ENCODE measurements at places on chromosomes 3 and 15. TPM values are rescaled to one million over a fixed set of nuclear protein-coding genes. Genes with fewer than 3 reads are reported as not detected.

Gene TGM4
- not detected for total RNA-seq

Gene ADAMTS7
- total RNA-seq, result 0.86 TPM

Gene TNFAIP8L3
- total RNA-seq, result 13.6 TPM

Gene CHRNA7
- total RNA-seq, result 20.9 TPM

Gene ITIH1
- total RNA-seq, result not detected

Gene TLR9
- 1.2 TPM for total RNA-seq

Gene PLXNA1
- total RNA-seq, result 40.6 TPM

Gene SCAANT1
- not detected for total RNA-seq

Gene STAC
- total RNA-seq, result 0.19 TPM

Gene HAPLN3
- total RNA-seq, result 2.7 TPM

Gene ARGFX
- not detected for total RNA-seq

Gene PLS1
- total RNA-seq, result 5.3 TPM

Gene HTR3E
- not detected for total RNA-seq

Gene C3orf49
- not detected for total RNA-seq

GRCh38 chr3:157752956-157753786 is 250.0 kb upstream of the VEPH1 start:
- no peak for DNase-seq

DNA sequence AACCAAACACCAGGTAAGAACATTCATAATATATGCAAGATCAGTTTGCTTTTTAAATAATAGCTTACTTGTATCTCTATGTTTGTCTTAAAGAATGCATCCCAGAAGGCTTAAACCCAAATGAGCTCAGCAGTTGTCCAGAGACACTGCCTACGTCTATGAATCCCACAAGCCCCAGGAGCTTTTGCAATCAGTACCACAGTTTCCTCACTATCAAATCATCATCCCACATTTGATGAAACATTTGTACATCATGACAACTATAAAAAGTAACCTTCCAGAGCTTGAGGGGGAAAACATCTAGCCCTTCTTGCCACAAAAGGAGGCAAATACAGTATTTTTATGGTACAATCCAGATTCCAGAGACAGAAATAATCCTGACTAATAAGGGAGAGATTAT is 63.7 kb downstream of the ATP8B4 start:
- no peak for DNase-seq

DNA sequence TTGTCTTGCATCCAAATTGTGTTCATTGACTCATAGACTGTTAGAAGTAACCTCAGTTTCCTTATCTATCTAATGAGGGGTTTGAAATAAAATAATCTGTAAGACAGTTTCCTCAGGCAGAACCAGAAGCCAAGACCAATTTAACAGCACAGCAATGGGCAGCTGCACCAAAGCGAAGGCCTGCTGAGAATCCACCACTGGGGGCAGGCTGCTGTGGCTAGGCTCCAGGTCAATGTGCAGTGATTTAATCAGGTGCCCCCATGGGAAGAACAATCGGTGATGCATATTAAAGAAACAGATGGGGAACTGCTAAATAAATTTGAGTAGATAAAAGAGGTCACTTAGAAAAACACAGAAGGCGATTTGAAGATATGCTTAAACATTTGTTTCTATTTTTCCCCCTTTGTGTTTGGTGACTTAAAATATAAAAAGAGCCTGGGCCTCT is 28.0 kb upstream of the TMOD3 start:
- DNase-seq, result no peak

- DNase-seq, result no peak
Measured at GRCh38 chr3:104519468-104520227, 847.1 kb upstream of the ALCAM start.

DNA sequence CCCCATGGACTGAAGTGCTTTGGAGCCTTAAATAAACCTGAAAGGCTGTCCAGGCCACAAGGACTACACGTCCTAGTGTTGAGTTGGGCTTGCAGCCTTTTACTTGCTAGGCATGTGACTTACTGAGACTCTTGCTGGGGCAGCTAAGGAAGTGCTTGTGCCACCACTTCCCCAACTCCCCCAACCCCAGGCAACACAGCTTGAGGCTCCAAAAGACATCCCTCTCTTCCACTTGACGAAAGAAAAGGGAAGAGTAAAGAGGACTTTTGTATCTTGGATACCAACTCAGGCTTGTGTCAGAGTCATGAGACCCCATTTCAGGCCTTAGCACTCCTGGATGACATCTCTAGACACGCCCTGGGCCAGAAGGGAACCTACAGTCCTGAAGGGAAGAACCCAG is 109.8 kb downstream of the XRN1 start:
- DNase-seq, result no peak

DNA sequence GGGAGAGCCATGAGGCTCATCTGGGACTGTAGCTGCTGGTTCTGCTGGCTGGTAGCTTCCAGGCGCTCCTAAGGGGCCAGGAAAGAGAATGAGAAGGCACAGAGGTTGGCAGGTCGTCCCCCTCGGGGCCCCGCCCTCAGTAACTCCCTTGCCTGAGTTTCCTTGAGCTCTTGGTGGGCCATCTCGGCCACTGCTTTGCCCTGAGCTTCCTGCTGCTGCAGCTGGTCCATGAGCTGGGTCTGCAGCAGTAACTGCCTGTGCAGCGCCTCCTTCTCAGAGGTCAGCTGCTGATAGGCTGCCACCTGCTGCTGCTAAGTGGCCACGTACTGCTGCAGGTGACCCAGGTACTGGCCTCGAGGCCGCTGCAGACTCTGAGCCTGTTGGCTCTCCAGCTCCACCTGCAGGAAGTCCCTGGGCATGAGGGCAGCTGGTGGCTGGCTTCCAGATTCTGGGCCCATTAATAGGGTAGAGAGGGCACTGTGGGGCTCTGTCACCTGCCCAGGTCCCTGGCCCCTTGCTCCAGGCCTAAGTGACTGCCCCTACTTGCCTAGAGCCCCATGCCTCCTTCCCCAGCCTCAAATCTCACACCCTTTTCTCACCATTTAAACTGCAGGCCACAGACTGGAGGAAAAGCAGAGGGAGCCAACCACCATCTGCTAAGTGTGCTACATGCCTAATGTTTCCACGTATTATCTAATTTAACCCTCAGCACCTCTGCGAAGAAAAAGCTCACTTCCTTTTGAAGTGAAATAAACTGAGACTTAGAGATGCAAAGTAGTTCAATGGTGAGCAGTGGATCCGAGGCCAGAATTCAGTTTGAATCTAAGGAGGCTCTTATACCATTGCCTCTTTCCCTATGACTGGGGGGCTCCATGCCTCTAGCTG is 10.8 kb upstream of the VPS33B start:
- no peak for DNase-seq

DNA sequence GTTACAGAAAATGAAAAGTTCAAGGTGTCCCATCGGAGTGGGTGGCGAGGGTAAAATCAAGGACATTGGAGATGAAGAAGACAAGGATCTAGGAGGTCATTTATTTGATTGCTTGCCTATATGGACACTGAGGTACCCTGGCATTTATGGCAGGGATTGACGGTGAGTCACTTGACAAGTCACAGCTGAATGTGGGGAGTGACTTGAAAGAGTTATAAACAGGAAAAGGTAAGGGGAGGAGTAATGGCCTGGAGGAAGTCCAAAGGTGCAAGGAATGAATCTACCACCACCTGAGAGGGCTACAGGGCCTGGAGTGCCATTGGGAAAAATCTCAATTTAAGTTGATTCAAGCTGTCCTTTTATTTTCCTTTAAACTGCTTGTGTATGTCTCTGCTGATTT is 11.8 kb upstream of the SGO1 start:
- no peak for DNase-seq

DNA sequence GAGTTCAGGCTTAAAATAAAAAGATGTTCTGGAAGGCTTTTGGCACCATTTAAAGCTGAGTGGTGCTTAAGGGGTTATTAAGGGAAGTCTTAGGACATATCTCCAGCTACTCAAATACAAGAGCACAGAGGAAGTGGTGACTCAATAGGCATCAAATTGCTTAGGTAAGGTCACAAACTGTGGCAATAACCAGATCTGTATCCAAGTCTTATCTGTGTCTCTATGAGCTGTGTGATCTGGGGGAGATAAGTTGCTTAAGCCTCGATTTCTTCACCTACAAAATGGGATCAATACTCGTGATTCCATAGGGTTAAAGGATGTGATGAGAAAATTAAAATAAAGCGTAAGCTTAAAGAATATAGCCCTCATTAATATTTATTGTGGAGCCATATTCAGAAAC is 7.6 kb downstream of the HDC start:
- no peak for DNase-seq

GRCh38 chr3:53822331-53822741 is 23.9 kb downstream of the CHDH start:
- DNase-seq, result peak; percentile 25

GRCh38 chr3:114886905-114887304 is 260.2 kb downstream of the ZBTB20 start:
- DNase-seq, result no peak

- no peak for DNase-seq
Measured at GRCh38 chr3:108554913-108555571, 34.2 kb downstream of the CIP2A start.

GRCh38 chr15:81880833-81881232 is 165.0 kb downstream of the MEX3B start:
- no peak for DNase-seq

DNA sequence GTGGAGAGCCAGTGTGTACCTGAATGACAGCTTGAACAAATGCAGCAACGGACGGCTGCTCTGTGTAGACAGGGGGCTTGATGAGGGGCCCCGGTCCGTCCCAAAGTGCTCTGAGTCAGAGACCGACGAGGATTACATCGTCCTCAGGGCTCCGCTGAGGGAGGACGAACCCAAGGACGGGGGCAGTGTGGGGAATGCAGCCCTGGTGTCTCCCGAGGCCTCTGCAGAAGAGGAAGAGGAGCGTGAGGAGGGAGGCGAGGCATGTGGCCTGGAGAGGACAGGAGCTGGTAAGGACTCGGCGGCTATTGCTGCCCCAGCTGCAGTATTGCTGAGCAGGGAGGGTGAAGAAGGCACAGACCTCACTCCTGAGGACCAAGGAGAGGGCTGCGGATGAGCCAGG is 54.4 kb upstream of the WNT7A start:
- DNase-seq, result no peak

- DNase-seq, result peak; percentile 9
Measured at GRCh38 chr15:68318008-68318835, 40.7 kb downstream of the FEM1B start.

GRCh38 chr15:71790081-71790480 is 20.3 kb upstream of the NR2E3 start:
- DNase-seq, result no peak

DNA sequence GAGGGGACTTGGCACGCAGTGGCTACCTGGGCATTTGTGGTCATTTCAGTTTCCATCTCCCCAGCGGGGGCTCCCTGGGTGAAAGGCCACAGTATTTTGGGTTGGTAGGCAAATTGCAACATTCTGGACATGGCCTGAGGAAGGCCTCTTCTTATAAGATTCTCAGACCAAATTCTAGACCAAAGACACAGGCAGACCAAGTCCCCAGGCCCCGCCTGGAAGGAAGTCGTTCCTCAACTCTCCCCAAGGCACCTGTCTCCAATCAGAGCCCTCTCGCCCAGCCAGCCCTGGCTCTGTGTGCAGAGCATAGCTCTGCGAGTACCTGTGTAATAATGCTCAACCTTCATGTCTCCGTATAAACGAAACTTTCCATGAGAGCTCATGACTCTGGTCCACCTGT is 53.1 kb downstream of the GRIP2 start:
- no peak for DNase-seq

DNA sequence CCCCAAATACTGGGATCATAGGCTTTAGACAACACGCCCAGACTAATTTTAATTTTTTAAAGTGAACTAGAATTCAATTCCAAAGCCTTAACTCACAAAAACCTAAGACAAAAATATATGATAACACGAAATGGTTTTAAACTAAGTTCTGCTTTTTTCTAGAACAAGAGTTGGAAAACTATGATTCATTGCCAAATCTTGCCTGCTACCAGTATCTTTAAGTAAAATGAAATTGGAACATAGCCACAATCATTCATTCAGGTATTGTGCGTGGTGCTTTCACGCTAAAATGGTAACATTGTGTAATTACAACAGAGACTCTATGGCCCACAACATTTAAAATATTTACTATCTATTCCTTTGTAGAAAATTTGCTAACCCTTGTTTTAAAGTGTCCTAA is 488.0 kb upstream of the ZNF385D start:
- DNase-seq, result no peak

DNA sequence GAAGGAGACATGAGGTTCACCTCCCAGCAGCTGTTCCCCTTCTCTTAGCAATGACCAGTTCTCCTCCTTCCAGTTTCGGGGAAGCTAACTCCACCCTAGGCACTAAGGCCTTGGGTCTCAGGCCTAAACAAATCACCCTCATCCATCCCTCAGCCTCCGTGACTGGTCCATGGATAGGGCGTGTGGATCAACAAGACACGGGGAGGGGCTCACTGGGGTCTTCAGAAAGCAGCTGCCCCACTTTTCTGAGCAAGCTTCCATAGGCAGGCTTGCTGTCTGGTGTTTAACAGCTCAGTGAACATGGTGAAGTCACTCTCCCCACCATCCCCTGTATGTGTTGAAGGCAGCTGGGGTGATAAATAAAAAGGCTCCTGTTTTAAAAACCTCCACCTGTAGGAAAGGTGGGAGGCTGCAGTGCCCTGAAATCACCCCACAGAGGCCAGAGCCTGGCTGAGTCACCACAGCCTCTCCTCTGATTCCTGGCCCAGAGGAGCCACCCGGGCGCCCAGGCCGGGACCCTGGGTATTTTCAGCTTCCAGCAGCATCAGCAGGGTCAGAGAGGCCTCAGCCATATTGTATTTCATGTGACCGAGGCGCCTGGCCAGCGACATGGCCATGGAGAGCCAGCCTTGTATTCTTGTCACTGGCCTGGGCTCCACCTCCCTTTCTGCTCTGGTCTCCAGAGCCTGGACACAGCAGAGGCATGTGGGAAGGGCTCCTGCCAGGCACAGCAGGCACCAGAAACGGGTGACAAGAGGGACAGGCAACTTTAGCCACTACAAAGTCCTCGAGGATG is 60.3 kb upstream of the HERC1 start:
- no peak for DNase-seq

DNA sequence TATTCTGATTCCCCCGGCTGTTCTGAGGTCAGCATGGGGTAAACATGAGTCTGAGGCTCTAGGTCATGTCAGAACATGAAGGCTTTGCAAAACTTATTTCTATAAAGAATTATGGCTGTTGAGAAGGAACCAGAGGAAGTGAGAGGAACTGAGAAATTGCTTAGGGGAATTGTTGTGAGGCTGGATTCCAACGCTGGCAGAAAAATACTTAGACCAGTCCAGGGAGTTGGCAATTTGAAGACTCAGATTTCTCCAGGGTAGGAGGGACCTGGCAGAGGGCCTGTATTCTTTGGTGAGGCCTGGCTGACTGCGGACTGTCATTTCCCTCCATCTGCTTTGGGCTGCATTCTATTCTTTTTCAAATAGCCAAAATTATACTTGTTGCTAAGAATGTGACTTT is 155.5 kb downstream of the PLD1 start:
- no peak for DNase-seq

DNA sequence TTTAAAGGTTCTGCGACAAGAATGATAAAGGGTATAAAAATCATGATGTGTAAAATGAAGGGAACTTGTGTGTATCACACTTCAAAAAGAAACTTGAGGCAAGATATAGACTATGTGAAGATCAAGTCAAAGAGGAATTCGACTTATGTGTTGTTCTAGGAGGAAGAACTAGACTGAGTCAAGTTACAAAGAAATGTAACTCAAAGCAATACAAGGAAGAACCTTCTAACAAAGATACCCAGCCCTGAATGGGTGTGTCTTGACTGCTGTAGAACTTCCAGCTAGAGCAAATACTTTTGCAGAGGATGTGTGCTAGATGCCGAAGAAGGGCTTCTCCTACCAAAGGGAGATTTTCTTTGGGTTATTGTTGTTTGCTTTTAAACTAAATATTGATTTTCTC is 2.4 kb downstream of the SLC49A4 start:
- DNase-seq, result no peak
